Mucosa of gallbladder (tissue), 1 donor: ENCODE measurements at places on chromosomes 16 and 17. TPM values are rescaled to one million over a fixed set of nuclear protein-coding genes. Genes with fewer than 3 reads are reported as not detected.
A peak's percentile ranks its signal among the peaks of the same experiment; 100 is the strongest.

GRCh38 chr16:10658943-10659342, 35.8 kb downstream of the TEKT5 start:
- no peak for DNase-seq

- no peak for DNase-seq
Measured at GRCh38 chr17:30961209-30962188, 9.3 kb upstream of the RNF135 start.

KRTAP2-4 gene
- not detected for total RNA-seq

GRCh38 chr17:17681744-17682292, 560 bp downstream of the RAI1 start:
- DNase-seq: no peak

HAS3 gene
- total RNA-seq: 1.2 TPM

DNA sequence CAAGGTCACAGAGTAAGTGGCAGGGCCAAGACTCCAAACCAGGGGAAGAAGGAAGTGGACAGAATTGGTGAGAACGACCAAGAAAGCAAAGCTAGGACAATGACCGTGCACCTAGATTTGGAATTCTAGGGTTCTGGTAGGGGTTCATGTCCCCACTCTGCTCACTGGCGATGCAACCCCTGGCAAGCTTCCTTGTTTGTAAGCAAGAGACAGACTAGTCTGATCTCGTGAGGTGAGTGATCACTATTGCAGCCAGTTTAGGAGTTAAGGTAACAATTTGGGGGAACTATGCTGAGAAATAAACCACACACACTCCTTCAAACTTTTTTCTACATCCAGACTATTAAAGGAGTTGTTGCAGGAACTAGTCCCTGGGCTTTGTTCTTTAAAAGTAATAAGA, 48.1 kb downstream of the XPO6 start:
- no peak for DNase-seq

- no peak for DNase-seq
Measured at GRCh38 chr17:69175625-69176456, 34.1 kb upstream of the ABCA6 start.

DNA sequence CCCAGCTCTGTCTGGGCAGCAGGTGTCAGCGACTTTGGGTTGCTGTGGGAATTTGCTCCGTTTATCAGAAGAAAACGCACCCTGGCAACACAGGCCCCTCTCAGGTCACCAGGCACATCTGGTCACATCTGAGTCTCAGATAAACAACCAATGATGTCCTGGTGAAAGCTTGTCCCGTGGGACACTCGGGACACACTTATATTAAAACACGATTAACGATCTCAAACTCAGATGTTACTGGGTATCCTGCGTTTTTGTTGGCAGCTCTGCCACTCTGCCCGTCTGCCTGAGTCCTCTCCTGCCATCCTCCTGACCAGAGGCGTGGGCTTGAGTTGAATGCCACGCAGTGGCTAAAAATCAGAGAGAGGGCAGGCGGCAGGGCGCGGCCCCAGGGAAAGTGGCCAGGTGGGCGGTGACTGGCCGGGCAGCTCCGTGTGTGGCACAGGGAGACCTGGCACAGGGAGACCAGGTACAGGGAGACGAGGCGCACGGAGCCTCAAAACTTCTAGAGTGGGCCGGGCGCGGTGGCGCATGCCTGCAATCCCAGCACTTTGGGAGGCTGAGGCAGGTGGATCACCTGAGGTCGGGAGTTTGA, 2.1 kb downstream of the SECTM1 start:
- no peak for DNase-seq

LPO gene
- not detected for total RNA-seq

DNA sequence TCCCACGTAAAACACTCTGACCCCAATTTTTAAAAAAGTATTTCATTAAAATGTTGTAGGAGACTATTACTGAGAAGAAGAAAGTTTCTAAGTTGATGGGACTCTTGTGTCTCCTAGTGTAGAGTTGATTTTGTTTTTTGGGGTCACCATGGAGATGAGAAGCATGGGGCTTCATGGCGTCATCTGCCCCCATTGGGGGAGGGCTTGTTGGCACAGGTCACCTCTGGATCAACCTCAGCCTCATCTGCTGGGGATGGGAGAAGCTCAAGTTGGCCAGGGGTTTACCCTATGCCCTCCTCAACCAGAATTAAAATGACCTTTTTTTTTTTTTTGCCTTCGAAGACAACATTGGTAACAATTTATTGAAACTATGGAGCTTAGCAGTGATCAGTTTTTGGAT, 28.3 kb downstream of the MSI2 start:
- DNase-seq: no peak

TP53TG3F gene
- not detected for total RNA-seq

DNA sequence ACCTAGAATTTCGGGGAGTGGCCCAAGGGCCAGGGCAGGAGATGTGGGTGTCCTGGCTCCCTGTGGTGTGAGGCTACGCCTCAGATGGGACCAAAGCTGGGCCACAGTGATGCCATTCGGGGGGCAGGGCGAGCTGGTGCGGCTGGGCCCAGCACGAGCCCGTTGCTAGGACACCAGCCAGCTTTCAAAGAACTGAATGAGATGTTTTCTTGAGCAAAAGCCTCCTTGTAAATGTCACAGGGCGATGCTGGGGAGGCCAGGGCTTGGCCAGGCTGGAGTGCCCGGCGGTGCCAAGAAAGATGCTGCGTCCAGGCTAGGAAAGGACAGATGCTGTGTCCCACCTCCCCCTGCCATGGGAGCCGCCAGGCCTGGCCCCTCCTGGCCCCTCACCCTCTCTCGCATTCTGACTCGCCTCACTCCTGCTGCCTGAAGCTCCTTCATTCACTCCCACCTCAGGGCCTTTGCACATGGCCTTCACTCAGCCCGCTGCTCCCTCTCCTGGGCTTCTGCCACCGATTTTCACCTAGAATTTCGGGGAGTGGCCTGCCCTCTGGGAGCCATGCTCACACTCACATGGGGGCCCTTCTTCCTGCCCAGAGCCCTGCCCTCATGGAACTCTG, 39.1 kb downstream of the CPNE2 start:
- no peak for DNase-seq

DNA sequence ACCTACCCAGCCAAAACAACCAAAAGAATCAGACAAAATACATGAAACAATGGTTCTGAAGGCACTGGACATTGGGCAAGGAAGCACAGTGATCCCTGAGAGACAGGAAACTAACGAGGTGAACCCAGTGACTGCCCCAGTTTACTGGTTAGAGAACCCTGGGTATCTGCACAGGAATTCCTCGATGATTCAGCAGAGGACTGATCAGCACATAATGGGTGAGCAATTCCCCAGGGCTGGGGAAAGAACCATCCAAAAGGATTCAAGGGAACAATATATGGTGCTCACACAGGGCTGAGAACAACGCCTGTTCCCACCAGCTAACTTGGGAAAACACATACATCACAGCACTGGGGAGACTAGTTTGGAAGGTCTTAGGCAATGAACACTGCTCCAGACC, 167.2 kb downstream of the PARN start:
- DNase-seq: no peak

DNA sequence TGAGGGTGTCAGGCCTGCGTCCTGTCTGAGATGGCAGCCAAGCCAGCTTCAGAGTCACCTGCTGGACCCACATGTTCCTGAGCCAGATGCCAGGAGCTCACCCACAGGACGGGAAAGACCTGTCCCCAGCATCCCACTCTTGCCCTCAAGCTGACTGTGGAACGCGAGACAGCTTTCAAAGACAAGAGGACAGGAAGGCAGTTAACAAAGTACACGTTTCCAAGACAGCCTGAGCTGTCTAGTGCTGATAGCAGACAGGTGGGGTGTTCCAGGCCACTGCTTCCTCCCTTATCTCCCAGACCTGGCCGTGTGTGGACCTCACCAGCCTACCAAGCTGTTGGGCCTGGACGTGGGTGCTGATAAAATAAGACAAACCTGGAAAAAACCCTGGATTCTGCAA, 13.2 kb downstream of the CMTM3 start:
- no peak for DNase-seq

GRCh38 chr17:3762922-3763776, 37.8 kb downstream of the ITGAE start:
- DNase-seq: no peak

- no peak for DNase-seq
Measured at GRCh38 chr17:8359769-8360168, 16.7 kb downstream of the KRABD2 start.

- DNase-seq: no peak
Measured at GRCh38 chr17:32277284-32277683, 11.7 kb downstream of the RHBDL3 start.

OR3A1 gene
- total RNA-seq: 0.81 TPM

DNA sequence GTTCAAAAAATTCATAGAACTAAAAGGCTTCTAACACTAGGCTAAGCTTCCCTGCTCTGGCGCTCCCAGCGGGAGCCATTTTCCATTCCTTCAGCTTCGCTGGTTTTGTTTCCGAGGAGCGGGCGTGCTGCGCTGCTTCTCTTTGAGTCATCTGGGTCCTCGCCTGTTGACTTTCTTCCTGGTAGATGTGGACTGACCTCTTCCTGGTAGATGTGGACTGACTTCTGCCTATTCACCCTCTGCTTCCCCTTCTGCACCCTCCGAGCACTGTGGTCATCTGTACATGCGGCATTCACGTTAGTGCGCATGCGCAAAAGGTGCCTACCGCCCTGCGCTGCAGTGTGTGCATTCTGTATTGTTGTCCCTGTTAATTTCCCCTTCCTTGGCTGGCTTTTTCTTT, 40.8 kb upstream of the SEC14L1 start:
- DNase-seq: peak; percentile 75

KRTAP2-1 gene
- not detected for total RNA-seq

DNA sequence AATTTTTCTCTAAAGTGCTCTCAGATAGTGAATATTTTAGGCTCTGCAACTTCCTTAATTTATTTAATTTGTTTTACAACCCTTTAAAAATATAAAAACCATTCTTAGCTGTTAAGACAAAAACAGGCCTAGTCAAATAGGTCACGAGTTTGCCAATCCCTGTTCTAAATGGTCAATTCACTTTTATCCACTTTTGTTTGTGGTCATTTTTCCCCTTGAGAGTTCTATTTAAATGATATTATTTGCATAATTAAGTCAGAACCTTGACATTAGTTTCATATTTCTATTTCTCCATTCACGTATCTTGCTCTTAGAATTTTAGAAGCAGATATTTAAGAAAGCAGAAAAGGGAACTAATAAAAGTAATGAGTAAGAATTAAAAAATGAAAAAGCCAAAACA, 4.0 kb downstream of the AMFR start:
- no peak for DNase-seq

ALOX15B gene
- 14.0 TPM for total RNA-seq

- no peak for DNase-seq
Measured at GRCh38 chr16:84356591-84357116, 11.7 kb upstream of the ATP2C2 start.

- DNase-seq: no peak
Measured at GRCh38 chr16:70712942-70713341, 27.1 kb upstream of the MTSS2 start.

ZNF276 gene
- 39.0 TPM for total RNA-seq

- no peak for DNase-seq
Measured at GRCh38 chr16:23476289-23476688, 23.3 kb upstream of the COG7 start.

GRCh38 chr17:19321481-19322128, 40.9 kb downstream of the B9D1 start:
- no peak for DNase-seq

- DNase-seq: no peak
Measured at GRCh38 chr17:50219939-50220465, 18.6 kb upstream of the COL1A1 start.

DBNDD1 gene
- 21.2 TPM for total RNA-seq

- no peak for DNase-seq
Measured at GRCh38 chr17:44941712-44942331, 5.8 kb downstream of the KIF18B start.

ATP2A1 gene
- 0.83 TPM for total RNA-seq

DNA sequence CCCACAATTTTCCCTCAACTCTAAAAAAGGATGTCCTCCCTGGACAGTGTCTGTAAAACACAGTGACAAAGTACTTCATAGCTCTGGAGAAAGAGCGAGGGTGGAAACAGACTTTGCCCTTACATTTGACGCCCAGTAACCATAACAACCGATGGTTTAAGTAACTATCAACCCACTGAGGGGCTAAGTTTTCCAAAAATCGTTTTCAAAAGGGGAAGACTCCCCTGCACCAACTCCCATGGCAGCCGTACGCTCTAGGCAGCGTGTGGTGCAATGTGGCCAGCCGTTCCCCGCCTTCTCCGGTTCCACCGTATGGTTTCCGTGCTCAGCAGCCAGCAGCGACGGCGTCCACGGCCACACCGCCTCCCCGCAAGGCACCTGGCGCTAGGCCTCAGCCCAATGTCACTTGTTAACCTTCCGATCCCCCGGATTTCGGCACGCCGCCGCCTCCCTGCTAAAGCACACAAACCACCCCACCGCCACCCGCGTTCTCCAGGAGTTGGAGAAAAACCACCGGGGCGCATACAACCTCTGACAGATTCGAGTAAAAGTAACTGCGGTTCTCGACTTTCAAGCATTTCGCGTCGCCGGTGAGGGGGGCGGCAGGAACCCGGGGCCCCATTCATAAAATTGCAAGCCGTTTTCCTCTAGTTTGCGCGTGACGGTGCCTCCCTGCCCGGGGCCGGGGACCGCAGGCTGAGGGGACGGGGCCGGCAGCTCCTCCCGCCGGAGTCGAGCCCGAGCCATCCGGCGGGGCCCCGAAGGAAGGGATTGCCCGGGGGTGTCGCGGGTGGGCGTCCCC, 661 bp downstream of the TEX2 start:
- peak; percentile 42 for DNase-seq

DNA sequence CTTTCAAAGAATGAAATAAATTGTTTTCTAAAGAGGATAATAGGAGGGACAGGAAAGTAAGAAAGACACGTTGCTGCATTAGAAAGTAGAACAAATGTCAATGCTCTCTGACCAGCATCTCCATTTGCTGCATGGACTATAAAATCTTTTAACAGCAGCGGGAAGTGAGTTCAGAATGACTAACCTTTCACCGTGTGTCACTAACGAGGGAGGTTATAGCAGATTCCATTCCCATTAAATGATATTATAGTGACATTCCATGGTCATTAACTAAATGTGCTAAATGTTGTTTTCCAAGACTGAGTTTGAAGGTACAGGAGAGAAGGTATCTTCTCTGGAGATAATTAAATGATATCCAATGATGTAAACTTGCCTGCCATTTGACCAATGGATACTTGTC, 127.1 kb upstream of the HS3ST3A1 start:
- DNase-seq: no peak

GRCh38 chr17:42894283-42895184, 6.1 kb upstream of the G6PC1 start:
- DNase-seq: peak; percentile 87
